Smooth muscle cell of trachea (primary cell): ENCODE measurements at places on chromosomes 13 and 19. TPM values are rescaled to one million over a fixed set of nuclear protein-coding genes. Genes with fewer than 3 reads are reported as not detected.

The LGALS4 gene
- total RNA-seq: not detected in 2 replicates

The ZMYM5 gene
- total RNA-seq: 12.7 and 20.2 TPM in 2 replicates

The LILRB1 gene
- not detected in 2 replicates for total RNA-seq

The BEST2 gene
- 0.15 TPM in 1 of 2 replicates, not detected in the other for total RNA-seq

The ZNF724 gene
- total RNA-seq: 1.8 and 6.7 TPM in 2 replicates

The S1PR5 gene
- total RNA-seq: 0.15 and 0.17 TPM in 2 replicates

The KMT5C gene
- total RNA-seq: 9.0 and 10.1 TPM in 2 replicates

The MAP4K1 gene
- 0.33 and 0.58 TPM in 2 replicates for total RNA-seq

The CLASRP gene
- 11.4 and 25.5 TPM in 2 replicates for total RNA-seq

The NLRP11 gene
- under 0.01 TPM in 1 of 2 replicates, not detected in the other for total RNA-seq

The CGB1 gene
- total RNA-seq: not detected in 2 replicates

The SPTBN4 gene
- total RNA-seq: 12.9 and 18.4 TPM in 2 replicates

The VAV1 gene
- not detected in 2 replicates for total RNA-seq

The ETV2 gene
- total RNA-seq: 0.17 and 0.44 TPM in 2 replicates

The CARM1 gene
- 38.7 and 49.8 TPM in 2 replicates for total RNA-seq

The IFI30 gene
- 17.2 and 23.0 TPM in 2 replicates for total RNA-seq

The ZNF547 gene
- 5.1 and 7.0 TPM in 2 replicates for total RNA-seq

The DIRAS1 gene
- 6.4 and 12.4 TPM in 2 replicates for total RNA-seq

The GAPDHS gene
- total RNA-seq: 0.17 TPM in 1 of 2 replicates, not detected in the other

The KISS1R gene
- total RNA-seq: not detected in 2 replicates

The ZNF665 gene
- 4.8 and 7.4 TPM in 2 replicates for total RNA-seq

The FAM124A gene
- total RNA-seq: 0.29 and 1.8 TPM in 2 replicates

The PALM gene
- total RNA-seq: 3.9 and 41.4 TPM in 2 replicates

The NLRP9 gene
- not detected in 2 replicates for total RNA-seq
